Stimulated activated CD4-positive, alpha-beta T cell treated with anti-CD3 and anti-CD28 coated beads, Interleukin-1b, Interleukin-23, amount 100 ng/mL, for 1 hour (primary cell): ENCODE measurements at places on chromosomes 2 and 18.

GRCh38 chr18:35378574-35378896 lies 1.4 kb upstream of the ZNF396 start:
- DNase-seq: no peak

DNA sequence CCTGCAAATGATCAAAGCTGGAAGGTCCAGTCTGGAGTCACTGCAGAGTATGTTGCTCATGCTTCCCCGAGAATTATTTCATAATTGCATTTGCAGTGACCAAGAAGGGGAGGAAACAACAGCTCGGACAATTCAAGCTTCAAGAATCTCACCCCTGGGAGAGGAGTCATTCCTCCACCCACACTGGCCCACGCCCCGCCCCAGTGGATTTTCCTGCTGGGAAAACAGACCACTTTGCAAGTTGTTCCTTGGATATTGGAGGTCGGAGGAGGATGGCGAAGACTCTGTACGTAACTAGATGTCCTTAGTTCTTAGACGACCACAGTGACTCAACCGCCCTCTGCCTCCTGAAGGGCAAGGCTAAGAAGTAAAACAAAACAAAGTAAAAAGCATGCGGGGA lies 159.4 kb downstream of the TPO start:
- no peak for DNase-seq

DNA sequence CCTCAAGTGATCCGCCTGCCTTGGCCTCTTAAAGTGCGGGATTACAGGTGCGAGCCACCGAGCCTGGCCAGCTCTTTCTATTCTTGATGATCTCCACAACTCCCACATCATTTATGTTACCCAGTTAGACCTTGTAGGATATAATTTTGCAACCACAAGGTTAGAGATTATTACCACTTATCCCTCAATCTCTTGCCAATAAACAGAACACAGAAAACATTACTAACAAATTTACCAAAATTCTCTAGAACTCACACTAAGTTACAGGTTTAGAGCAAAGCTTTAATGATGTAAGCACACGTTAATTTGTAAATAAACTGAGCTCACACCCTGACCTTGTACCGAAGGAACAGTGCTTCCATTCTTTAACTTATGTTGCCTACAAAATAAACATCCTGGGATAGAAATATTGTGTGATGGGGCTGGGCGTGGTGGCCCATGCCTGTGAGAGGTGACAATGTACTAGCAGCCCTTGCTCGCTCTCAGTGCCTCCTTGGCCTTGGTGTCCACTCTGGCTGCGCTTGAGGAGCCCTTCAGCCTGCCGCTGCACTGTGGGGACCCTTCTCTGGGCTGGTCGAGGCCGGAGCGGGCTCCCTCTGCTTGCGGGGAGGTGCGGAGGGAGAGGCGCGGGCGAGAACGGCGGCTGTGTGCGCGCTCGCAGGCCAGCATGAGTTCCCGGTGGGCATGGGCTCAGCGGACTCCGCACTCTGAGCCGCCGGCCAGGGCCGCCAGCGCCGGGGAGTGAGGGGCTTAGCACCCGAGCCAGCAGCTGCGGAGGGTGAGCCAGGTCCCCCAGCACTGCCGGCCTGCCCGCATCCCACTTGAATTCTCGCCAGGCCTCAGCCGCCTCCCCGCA lies 42.1 kb upstream of the ITSN2 start:
- no peak for DNase-seq

GRCh38 chr2:223586261-223586660 lies 15.9 kb downstream of the SCG2 start:
- DNase-seq: no peak

DNA sequence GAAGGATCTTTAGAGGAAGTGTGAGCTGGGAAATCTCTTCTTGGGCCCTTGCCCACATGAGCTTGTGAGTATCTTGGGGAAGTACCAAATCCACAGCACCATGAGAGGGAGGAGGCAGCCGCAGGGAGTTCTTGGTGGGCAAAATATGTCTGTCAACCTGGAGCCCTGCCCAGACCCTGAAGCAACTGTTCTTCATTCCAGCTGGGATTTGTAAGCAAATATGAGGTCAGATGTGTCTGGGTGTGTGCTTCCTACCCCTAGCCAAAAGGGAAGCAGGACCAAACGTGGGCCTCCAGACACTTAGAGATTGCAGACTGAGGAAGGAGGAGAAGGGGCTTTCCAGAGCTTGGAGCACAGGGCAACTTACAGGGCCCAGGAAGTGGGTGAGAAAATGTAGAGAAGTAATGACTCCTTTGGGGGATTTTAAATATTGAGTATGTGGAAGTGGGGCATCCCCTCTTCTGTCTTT lies 41.9 kb downstream of the TMEM247 start:
- no peak for DNase-seq
